Hepatocyte (in vitro differentiated cells): ENCODE measurements at places on chromosomes 2 and 18.

DNA sequence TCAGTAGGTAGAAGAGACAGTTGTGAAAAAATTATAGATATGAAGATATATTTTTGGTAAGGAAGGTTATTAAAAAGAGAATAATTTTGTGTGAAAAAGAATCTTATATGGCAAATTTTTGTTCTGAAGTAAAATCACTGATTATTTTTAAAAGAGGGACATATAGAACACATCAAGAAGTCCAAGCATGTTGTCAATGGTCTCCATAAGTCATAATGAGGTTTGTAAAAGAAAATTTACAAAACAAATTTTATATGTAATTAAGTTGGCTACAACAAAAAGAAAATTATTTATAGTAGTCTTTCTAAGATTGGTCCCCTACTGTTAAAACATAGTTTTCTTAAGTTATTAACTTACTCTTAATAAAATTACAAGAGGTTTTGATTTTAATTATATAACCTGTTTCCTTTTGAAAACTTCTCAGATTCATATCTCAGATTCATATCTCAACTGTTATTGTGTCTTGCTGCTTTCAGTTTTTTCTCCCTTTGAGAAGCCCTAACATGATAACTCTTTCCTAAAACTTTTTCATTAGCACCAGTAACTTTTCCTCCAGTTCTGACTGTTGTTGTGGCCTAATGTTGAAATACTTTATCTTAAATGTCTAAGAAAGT is 81.2 kb downstream of the SH3YL1 start:
- DNase-seq: no peak

- DNase-seq: no peak
These were observed 14.6 kb upstream of the PPP1R1C start for GRCh38 chr2:181971032-181971431.

DNA sequence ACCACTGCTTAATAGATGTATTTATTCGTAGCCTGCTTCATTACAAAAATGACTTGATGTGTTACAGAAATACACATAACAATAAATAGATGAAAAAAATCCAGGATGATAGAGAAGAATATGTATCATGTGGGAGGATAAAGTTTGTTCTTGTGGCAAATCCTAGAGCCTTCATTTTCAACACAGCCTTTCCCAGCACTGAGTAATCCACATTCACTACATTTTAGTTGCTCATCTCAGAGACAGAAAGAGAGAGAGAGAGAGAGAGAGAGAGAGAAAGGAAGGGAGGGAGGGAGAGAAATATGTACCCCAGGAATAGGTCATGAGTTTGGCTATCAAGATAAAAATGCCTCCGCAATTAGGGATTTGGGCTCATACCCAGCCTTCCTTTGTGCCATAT is 144.3 kb downstream of the RBMS1 start:
- DNase-seq: no peak

- peak; percentile 87 for DNase-seq
These were observed 4.7 kb upstream of the STAMBP start for GRCh38 chr2:73823916-73824523.

DNA sequence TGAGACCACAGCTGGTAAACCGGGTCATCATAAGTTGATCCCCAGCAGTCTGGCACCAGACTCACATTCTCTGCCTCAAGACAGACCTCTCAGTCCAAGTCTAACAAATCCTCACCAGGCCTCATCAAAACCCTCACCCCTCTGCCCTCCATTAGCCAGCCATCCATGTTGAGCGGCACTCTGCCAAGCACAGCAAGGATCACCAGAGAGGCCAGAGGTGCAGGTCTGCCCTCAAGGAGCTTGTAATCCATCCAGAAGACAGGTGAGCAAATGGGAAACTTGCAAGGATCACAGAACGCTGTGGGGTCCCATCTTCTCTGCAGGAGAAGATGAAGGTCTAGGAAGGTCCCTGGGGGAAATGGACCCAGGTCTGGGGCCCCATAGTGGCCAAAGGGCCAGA is 63.6 kb downstream of the TNS1 start:
- DNase-seq: no peak

DNA sequence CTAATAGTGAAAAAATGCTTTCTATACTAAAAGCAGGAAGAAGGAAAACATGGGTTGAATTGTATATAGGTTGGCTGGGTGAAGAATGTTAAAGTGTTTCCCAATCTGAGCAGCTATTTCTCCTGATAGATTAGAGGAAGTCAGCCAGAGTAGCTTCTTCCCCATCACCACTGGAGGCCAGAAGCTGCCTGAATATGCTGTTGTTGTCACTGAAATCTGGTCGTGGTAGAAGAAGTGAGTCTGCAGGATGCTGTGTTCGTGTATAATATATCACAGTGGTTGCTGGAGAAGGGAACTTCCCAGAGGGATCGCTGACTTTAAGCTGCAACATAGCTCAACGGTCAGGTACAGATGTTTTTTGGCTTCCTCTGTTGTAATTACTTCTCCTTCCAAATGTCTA is 247.5 kb upstream of the LRATD1 start:
- no peak for DNase-seq

GRCh38 chr18:5842653-5843052 is 52.7 kb downstream of the TMEM200C start:
- DNase-seq: no peak

DNA sequence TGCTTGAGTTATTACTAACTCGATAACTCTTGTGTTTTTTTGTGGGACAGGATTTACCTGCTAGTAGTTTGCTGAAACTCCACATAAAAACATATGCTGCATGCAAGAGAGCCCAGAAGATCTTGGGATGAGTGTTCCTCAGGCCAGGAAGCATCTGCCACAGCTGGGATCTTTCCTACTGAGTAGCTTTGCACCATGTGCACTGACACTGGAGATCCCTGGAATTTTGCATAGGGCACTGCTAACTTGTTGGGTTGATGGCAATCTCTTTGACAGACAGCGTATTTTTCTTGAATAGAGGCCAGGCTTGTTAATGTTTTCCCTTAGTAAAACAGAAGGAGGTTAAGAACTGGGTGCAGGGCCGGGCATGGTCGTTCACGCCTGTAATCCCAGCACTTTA is 808 bp upstream of the SERPINB11 start:
- no peak for DNase-seq

DNA sequence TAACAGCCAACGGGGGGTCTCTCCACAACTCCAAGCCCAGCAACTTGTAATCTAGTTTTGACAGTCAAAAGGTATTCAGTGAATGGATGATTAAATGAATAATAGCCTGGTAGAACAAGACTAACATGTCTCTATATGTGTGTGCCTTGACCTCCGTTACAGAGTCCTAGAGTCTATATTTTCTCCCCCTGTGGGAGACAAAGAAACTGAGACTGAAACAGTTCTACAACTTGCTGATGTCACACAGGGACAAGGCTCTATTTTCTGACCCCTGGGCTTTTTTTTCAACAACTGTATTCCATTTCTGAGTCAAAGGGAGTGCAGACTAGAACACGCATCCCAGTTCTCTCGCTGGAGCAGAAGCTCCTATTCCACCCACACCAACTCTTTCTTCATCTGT is 223.6 kb upstream of the AGAP1 start:
- no peak for DNase-seq

GRCh38 chr2:241225545-241225944 is 37.1 kb downstream of the ANO7 start:
- no peak for DNase-seq

DNA sequence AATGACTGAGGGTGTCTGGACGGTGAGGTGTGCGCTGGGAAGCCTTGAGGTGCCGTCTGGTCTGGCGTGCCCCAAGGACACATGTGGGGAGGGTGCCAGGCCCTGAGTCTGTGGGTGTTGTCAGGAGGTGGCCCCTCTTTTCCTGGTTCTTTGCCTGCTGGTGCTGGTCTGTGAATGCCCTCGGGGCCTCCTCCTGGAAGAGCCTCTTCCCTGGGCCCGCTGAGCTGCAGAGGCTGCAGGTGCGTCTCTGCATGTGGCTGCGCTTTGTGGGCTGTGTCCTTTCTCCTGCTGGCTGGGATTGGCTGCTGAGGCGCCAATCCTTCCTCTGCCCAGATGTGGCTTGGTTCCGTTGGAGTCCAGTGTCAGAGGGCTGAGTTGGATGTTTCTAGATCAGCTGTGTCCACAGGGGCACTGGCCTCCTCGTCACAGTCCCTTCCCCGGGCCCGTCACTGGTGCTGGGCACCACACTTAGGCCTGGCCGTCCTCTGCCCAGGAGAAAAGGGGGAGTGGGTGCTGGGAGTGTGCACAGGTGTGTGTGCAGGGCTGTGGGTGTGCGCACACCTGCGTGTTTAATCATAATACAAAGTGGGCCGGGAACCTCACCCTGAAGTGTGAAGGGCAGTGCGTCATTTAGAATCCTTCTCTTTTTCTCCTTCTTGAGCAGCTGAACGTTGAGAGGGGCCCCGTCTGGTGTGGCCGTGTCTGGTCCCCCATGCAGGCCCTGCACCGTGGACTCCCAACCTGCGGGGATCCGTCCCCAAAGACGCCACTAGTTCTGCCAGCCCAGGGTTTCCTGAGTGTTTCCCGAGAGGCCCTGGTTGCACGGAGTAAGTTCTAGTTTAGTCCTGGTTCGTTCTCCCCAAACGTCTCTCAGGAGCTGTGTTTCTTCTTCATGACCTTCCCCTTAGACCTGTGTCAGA is 35.5 kb downstream of the RTP5 start:
- no peak for DNase-seq

- no peak for DNase-seq
These were observed 211.0 kb downstream of the PIK3C3 start for GRCh38 chr18:42165922-42166513.

GRCh38 chr18:79848579-79849327 is 51.0 kb downstream of the KCNG2 start:
- DNase-seq: no peak

DNA sequence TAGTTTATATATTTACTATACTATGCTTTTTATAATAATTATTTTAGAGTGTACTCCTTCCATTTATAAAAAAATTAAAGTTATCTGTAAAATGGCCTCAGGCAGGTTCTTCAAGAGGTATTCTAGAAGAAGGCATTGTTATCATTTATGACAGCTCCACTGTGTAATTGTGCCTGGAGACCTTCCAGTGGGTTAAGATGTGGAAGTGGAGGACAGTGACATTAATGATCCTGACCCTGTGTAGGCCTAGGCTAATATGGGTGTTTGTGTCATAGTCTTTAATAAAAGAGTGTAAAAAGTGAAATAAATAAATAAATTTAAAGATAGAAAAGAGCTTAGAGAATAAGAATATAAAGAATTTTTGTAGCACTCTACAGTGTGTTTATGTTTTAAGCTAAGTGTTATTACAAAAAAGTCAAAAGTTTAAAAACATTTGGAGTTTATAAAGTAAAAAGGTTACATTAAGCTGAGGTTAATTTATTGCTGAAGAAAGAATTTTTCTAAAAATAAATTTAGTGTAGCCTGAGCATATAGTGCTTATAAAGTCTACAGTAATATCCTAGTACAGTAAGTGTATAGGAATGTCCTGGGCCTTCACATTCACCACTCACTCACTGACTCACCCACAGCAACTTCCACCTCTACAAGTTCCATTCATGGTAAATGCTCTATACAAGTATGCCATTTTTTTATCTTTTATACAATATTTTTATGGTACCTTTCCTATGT is 190.0 kb upstream of the SESTD1 start:
- DNase-seq: no peak

- peak; percentile 20 for DNase-seq
These were observed 28.7 kb upstream of the MFSD6 start for GRCh38 chr2:190379249-190379964.

- peak; percentile 50 for DNase-seq
These were observed 38.7 kb downstream of the REEP1 start for GRCh38 chr2:86298411-86299390.

GRCh38 chr2:12895017-12895416 is 178.3 kb downstream of the TRIB2 start:
- no peak for DNase-seq

DNA sequence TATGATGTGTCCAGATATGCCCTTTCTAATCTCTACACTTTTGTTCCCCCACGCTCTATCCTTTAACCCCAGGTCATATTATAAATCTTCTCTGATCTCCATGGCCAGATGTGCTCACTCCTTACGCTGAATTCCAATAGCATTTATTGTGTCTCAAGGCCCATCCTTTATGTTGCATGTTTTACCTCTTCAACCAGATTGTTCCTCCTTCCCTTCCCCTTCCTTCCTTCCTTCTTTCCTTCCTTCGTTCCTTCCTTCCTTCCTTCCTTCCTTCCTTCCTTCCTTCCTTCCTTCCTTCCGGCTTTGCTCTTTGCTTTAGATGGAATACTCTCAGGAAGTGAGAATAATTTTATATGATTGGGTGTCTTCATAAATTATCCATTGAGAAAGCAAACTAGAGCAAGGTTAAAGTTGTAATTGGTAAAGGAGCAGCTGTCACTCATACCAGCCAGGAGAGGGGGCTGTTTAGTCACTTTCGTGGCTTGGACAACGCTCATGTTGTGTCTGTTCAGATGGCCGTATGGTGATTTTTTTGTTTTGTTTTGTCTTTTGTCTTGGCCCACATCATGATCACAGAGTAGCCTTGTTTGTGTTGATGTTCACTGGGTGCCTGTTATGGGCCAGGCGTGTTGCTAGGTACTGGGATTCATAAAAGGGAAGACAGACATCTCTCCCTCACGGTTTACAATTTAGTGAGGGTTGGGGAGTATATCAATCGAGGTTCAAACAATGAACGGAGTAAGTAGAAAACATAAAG is 68.0 kb downstream of the DAW1 start:
- DNase-seq: peak; percentile 53

- no peak for DNase-seq
These were observed 21.5 kb upstream of the TFPI start for GRCh38 chr2:187575751-187576067.

GRCh38 chr2:55760125-55760524 is 66.5 kb upstream of the PNPT1 start:
- DNase-seq: no peak

DNA sequence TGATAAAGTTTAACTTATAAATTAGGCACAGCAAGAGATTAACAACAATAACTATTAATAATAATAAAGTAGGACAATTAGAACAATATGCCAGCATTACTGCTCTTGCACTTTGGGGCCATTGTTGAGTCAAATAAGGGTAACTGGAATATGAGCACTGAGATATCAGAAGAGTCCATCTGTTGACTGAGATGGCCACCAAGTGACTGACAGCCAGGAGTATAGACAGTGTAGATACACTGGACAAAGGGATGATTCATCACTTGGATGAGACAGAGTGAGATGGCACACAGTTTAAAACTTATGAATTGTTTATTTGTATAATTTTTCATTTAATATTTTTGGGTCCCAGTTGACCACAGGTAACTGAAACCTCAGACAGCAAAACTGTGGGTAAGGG is 20.0 kb downstream of the NAB1 start:
- DNase-seq: no peak
